ENCODE measurements at places on chromosomes 6 and 20. TPM values are rescaled to one million over a fixed set of nuclear protein-coding genes. Genes with fewer than 3 reads are reported as not detected.

The CDK5RAP1 gene
- 26.7 TPM for total RNA-seq

The CST2 gene
- not detected for total RNA-seq

The KIAA1755 gene
- total RNA-seq: 1.1 TPM

The C20orf141 gene
- not detected for total RNA-seq

The TRIM15 gene
- not detected for total RNA-seq

The CCN6 gene
- 0.24 TPM for total RNA-seq

Data from RPMI7951 (cell line).